Hindlimb muscle (tissue), 1 donor: ENCODE measurements at places on chromosomes 4 and X.

DNA sequence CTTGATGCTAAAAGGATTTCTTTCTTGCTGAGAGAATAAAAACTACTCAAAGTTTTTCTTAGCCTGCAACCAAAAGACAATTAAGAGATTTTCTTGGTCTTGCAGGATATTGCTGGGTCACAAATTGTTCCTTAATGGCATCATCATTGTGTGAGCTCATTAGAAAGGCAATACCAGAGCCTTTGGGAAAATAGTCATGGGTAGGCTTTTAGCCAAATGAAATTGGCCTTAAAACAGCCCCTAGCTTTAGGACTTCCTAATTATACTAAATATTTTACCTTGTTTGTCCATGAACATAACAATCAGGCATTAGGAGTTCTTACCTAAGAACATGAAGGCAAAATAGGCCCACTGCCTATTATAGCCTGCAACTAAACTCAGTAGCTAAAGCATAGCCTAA lies 10.4 kb upstream of the FAM13A start:
- no peak for DNase-seq

- no peak for DNase-seq
Observed at GRCh38 chrX:150902434-150903109, 4.1 kb upstream of the CD99L2 start.

DNA sequence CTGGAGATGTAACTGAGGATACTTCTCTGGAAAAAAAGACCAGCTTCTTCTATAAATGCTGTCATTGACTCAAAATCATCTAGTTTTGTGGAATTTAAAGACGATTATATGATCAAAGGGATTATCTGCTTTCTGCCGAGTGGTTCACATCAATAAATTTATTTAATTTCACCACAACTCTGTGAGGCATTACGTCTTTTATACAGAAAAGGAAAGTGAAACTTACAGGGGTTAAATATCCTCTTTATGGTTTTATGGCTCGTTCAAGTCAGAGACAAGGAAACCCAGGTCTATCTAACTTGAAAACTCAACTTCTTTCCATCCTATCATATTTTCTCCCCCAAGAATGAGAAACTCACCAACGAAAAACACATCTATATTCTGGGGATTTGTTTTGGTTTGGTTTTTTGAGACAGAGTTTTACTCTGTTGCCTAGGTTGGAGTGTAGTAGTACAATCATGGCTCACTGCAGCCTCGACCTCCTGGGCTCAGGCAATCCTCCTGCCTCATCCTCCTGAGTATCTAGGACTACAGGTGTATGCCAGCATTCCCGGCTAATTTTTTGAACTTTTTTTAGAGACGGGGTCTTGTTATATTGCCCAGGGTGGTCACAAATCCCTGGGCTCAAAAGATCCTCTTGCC lies 377.9 kb upstream of the EMCN start:
- no peak for DNase-seq

- no peak for DNase-seq
Observed at GRCh38 chr4:128357286-128357685, 69.7 kb upstream of the PGRMC2 start.

GRCh38 chr4:42636645-42636949 lies 20.3 kb downstream of the ATP8A1 start:
- no peak for DNase-seq

- no peak for DNase-seq
Observed at GRCh38 chr4:155535802-155536454, 130.7 kb upstream of the GUCY1A1 start.
